ENCODE measurements at places on chromosomes 12 and 14.

- no peak for DNase-seq
Measured at GRCh38 chr14:96739200-96739910, 57.8 kb upstream of the VRK1 start.

- no peak for DNase-seq
Measured at GRCh38 chr12:27966870-27967269, 5.7 kb downstream of the PTHLH start.

DNA sequence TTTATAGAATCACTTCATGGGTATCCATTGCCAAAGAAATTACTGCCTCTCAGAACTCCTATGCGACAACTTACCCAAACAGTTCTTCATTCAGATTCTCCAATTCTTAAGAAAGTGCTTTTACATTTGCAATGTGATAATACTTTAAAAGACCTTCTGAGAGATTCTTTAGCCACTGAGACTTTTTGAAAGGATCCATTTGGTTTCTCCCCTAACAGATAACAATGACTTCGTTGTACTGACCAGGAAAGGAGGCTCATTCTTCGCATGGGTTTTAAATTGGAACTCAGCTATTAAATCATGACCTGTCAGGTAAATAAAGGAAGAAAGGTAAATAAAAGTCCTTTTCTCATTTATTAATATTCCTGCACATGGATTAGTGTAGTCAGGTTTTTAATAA, 14.8 kb downstream of the ITPR2 start:
- no peak for DNase-seq

DNA sequence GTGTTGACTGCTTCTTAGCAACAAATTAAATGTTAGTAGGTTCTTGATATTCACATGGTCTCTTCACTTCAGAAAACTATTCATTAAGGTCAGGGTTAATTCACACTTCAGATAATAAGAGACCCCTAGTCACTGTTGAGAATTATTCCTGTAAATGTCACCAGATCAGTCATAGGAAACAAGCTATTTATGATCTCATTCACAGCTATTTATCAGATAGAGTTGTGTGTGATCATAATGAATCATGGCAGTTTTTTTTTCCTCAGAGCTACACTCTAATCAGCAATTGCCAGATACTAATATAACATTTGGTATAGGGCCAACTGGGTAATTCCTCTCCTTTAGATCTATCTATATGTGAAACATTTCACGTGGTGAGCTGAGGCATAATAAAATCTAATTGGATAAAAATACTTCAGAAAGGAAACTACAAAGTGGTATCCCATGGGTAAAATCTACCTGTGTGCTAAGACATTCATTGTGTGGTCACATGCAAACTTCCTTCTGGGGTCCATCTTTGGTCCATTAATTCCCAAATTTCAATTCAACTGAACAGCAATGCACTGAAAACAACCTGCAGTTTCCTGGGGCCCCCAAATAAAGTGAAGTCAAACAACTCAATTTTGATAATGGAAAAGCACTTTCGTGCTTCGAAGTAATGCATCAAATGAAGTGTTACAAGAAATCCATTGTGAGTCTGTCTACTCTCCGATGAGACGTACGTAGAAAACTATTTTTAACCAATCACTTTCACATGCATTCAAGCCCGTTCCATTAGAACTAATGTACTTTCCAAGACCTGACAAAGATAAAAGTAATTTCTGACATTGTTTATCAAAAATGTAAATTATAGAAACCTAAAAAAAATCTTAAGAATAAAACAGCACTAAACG, 197.0 kb downstream of the ACSS3 start:
- DNase-seq: no peak

DNA sequence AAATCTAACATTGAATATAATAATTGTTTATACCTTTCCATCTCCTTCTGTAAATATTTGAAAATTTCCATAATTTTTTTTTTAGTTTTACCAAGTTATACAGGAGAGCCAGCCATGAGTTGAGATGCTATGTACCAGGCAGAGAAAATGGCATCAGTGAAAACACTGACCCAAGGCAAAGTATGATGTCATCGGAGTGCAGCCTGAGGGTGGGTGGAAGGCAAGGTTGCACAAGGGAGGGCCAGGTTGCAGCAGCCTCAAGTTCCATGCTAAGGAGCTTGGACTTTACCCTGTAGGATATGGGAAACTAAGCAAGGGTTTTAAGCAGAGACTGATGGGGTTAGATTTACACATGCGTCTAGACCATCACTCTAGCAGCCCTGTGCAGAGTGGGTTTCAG, 441.1 kb downstream of the BCAT1 start:
- DNase-seq: no peak

- DNase-seq: no peak
Measured at GRCh38 chr12:1840981-1841425, 20.6 kb downstream of the LRTM2 start.

GRCh38 chr12:111687952-111688351, 2.1 kb downstream of the ACAD10 start:
- DNase-seq: no peak

Measured in muscle of leg (tissue), 16 donors.